Stimulated activated CD4-positive, alpha-beta T cell treated with anti-CD3 and anti-CD28 coated beads, Interleukin-2, amount 100 ng/mL, for 24 hours (primary cell): ENCODE measurements at places on chromosomes 7 and 10.

- DNase-seq, result no peak
Measured at GRCh38 chr7:43520201-43520600, 62.7 kb upstream of the STK17A start.

GRCh38 chr10:117134056-117134305 is 4.1 kb downstream of the VAX1 start:
- DNase-seq, result no peak

GRCh38 chr7:130959743-130960207 is 225.8 kb upstream of the KLF14 start:
- peak; percentile 70 for DNase-seq

DNA sequence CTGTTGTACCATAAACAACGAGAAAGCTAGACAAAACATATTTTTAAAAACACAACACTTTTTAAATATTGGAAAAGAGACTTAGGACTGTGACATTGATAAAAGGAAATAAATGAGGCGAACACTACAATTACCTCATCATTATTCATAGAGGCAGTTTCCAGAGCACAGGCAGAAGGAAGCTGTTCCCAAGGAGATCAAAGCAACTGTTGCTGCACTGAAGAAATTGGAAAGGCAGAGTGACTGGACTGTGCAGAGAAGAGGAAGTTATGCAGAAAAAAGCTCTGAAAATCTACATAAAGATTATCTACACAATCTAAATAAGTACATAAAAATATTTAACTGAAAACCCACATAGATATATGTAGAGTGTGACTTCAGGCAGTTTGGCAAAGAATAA is 32.8 kb downstream of the MYO3A start:
- DNase-seq, result no peak

DNA sequence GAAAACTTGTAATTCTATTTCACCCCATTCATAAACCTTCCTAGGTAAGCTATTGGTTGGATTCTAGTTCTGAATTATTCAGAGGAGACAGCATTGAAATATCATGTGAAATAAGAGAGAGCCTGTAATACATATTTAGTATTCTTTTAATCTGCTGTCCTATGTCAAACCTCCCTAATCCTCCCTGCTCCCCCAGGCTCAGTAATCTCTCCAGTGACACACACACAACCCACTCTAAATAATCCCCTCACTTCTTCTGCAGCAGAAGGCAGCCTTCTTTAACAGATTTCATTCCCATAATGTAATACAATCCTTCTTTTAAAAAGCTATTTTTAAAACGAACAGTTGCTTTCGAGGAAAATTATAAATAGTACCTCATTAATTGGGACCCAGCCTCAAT is 639.7 kb upstream of the AUTS2 start:
- no peak for DNase-seq

GRCh38 chr7:53350241-53350640 is 314.8 kb downstream of the POM121L12 start:
- DNase-seq, result no peak

DNA sequence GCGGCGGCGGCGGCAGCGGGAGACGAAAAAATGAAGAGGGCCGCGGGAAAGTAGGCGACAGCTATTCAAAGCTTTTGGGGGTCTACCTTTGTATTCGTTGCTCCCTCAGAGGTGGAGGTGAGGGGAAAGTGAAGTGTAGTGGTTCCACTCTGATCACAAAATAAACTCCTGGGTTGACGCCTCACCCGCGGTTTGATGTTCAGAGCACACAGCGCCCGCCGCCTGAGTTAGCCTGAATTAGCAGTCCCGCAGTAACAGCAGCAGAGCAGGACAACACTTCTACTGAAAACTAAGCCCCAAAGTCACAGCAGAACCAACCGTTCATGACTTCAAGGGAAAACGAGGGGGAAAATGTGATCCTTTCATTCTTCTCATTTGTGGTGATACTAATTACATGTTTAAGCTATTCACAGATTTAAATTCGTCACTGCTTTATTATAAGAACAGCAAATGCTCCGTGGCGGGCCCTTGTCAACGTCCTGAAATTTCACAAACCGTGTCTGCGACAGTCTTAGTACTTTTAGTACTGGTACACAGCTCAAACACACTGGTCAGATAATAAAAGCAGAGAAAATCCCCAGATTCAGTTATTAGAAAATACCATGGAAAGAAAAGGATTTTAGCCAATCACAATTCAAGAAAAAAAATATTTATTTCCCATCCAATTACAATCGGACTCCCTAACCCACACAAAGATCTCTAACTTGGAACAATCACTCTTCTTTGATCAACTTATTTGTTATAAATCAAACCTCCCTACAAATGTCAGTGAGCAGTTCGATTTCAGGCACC is 563 bp upstream of the JMJD1C start:
- peak; percentile 34 for DNase-seq

DNA sequence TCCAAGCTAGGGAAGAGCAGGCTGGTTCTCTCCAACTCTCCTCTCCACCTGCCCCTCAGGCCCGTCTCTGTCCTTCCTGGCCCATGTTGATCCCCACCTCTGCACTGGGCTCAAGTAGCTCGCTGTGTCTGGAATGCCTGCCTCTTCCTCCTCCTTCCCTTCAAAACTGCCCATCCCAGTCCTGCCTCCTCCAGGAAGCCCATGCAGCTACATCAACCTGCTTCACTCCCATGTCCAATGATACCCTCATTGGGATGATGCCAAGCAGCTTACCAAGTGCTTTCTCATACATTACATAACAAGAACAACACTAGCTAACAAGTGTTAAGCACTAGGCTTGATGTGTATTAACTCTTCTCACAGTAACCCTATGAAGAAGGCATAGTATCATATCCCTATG is 8.2 kb downstream of the ASB10 start:
- DNase-seq, result no peak
